Activated CD8-positive, alpha-beta memory T cell treated with anti-CD3 and anti-CD28 coated beads for 24 hours (primary cell): ENCODE measurements at places on chromosomes 3 and 15.

GRCh38 chr15:58403581-58403980 lies 28.2 kb upstream of the LIPC start:
- DNase-seq, result no peak

GRCh38 chr15:36361351-36361870 lies 218.0 kb upstream of the CDIN1 start:
- no peak for DNase-seq

DNA sequence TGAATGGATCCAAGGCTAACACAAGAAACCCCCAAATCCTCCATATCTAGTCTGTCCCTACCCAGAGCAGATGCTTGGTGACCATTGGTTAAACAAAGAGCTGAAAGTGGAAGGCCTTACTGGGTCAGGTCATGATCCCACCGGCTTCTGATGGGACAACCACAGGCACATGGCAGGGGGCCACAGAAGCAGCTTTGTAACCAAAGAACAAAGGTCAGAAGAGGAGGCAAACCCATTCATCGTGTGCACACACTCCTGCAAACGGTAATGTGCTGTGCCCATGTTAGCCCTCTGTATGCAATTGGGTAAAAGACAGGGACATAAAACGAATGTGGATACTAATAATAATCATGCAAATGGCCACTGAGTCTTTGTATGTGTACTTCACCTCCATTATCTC lies 133.3 kb upstream of the SLC6A11 start:
- no peak for DNase-seq

DNA sequence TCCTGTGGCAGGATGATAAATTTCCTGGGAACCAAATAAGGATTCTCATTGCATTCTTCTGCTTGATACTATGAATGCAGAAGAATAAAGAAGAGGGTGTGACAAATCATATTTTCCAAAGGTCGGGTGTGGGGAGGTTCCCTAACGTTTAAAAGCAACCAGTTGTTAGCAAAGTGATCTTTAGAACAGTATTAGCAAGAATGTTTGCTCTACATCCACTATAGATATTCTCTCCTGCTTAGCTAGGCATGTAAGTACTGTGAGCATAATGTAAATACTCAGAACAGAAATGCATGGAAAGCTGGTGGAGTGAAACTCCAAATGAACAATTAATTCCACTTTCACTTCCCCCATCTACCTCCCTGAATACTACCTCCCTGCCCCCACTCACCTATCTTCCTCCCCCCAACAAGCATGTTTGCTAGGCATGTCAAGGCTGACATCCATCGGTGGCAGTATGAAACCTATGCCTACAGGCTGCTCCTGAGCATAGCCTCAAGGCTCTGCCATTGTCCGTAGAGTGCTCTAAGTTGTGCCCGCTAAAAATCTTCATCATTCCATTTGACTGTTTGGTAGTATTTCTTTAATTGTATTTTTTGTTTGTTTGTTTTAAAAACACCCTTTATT lies 329.7 kb downstream of the TIGIT start:
- no peak for DNase-seq

- DNase-seq, result no peak
These were observed 241.4 kb downstream of the PTPRG start for GRCh38 chr3:61802772-61803171.

DNA sequence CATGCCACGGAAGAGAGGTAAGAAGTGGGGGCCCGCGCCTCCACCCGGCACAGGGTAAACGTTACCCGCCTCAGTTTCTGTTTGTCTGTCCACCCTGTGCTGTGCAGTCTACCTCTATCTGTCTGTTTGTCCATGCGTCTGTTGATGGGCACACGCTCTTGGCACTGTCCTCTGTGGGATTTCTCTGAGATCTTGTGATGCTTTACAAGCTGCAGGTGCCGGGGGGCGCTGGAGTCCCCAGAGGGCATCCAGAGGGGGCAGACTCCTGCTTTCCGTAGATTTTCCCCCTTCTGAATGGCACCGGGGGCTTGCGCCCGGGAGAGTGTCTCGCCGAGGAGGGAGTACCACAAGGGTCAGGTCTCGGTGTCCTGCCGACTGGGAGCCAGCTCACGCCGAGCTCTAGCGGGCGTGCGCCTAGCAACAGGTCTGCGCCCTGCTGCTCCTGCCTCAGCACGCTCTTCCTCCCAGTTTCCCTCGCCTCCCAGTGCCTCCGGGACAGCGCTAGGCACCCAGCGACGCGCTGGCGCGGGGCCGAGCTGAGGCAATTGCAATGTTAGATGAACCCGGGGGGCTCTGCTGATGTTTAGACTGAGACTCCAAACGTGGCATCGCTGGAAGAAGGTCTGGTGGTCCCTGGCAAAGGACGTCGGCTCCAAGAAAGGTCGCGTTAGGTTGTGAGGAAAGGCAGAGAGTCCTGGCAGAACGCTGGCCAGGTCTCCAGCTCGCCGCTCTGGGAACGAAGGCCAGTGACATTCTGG lies 667 bp downstream of the CEMIP start:
- no peak for DNase-seq

DNA sequence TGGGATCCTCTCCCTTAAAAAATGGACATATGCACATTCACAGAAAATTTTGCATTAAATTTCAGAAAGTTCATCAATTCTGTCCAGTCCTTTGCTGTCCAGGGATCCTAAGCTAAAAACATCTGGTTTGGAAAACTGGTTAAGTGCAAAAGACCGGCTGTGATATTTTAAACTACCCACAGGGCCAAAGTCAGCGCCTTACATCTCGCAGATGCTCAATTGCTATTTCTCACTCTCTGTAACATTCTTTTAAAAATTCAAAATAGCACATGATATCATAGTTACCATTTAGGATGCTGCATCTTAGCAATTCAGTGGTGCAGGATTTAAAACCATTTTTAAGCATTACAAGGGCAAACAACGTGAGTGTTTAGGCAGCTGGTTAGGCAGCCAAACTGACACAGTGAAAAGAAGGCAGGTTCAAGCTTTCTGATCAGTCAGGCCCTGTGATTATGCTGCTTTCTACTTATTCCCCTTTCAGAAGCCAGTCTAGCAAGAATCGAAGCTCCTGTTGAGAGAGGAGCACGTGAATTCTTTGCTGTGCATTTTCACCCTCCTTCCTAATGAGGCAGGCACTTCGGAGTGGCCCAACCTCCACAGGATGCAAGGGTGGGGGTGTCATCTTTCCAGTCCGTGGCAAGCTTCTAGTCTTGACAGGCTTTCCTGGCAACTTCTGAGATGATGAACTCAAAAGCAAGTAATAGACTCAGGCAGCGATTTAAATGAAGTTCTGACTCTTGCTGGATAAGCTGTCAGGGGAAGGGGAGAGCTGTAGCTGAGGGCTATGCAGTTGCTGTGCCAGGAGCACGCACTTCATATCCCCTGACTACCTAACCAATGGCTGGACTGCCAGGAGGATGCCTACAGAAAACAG lies 8.8 kb downstream of the PRICKLE2 start:
- DNase-seq, result no peak

DNA sequence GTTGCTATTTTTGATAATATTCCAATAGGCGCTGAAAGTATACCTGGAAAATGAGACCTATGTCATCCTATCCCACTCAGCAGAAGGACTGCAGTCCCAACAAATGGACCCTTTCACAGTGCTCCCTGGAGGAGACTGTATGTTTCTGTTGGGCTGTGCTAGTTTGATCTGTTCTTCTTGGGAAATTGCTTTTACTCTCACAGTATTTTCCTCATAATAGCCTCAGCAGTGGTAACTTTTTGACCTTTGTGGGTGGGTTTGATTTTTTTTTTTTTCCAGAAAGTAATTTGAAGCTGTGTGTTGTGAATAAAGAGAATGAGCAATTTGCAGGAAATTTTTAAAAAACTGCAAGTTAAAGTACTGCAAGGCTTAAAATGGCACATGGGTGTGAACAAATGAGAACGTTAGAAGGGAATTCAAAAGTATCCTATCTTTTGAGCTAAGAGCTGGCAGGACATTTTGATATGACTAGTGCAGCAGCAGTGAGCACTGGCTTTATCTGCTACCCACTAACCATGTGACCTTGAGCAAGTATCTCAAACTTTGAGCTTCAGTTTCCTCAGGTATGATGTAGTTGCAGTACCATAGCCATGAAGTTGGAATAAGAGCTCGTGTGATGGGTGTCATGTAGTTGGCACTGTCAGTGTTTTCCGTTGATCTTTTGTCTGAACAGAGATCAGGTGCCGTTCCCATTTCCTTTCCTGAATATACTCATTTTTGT lies 118.4 kb downstream of the ATG7 start:
- no peak for DNase-seq

- DNase-seq, result no peak
These were observed 75.4 kb upstream of the PSMD6 start for GRCh38 chr3:64098670-64099069.

DNA sequence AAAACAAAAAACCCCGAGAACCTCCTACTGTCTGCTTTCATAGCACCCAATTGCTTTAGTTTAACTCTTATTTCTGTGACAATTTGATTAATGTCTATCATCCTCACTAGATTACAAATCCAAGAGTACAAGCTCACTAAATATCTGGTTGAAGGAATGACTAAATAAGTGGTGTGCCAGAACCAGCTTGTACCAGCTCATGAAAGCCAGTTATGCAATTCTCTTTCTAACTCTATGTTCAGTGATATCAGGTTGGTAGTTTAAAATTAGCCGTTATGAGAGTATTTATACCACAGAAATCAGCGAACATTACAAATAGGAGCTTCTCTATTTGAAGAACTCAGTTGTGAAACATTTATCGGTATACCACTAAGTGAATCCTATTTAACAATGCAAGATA lies 137.2 kb upstream of the MITF start:
- no peak for DNase-seq

- no peak for DNase-seq
These were observed 146.6 kb upstream of the ARHGEF26 start for GRCh38 chr3:153974614-153975013.

- no peak for DNase-seq
These were observed 38.2 kb upstream of the SEMA4B start for GRCh38 chr15:90162956-90163355.

DNA sequence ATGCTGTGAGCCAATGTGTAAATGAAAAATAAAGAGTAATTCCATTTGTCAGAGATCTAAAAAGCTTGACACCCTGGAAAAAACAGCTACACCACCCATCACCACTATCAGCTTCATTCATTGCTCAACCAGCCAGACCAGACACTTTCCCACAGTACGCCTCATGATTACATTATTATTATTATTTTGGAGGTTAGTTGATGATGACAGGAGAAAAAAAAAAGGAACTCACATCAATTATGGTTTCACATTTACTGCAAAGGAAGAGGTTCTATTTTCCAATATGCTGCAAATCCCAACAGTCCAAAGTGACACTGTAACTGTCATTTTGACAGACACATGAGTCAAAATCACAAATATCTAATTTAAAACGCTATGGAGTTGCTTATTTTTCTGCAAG lies 134.7 kb upstream of the TSC22D2 start:
- no peak for DNase-seq

- no peak for DNase-seq
These were observed 332.6 kb upstream of the CCDC54 start for GRCh38 chr3:107044677-107045076.

DNA sequence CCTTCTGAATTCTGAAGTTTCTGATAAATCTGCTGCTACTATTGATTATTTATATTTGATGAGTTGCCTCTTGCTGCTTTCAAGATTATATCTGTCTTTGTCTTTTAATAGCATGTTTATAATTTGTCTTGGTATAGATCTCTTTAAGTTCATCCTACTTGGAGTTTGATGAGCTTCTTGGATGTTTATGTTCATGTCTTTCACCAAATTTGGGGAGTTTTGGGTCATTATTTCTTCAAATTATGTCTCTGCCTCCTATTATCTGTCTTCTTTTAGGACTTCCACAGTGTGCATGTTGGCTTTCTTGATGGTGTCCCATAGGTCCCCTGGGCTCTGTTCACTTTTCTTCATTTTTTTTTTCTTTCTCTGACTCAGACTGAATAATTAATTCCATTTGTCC lies 32.3 kb upstream of the EDEM1 start:
- DNase-seq, result no peak

DNA sequence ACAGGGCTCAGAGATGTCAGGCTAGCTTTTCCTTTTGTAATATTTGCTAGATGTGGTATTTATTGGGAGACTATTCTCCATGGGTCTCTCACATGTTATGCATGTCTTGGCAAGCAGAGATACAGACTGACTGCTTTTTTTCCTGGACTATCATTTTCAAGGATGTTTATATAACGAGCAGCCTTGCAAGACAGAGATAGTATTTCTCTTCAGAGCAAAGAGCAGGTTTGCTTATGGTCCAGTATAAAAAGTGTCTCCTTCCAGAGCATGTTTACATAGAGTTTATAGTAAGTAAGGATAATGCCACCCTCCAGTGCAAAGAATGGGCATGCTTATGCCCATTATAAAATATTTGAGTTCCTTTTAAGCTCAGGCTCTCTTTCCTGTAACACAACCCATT lies 24.6 kb downstream of the GTF2E1 start:
- DNase-seq, result no peak

DNA sequence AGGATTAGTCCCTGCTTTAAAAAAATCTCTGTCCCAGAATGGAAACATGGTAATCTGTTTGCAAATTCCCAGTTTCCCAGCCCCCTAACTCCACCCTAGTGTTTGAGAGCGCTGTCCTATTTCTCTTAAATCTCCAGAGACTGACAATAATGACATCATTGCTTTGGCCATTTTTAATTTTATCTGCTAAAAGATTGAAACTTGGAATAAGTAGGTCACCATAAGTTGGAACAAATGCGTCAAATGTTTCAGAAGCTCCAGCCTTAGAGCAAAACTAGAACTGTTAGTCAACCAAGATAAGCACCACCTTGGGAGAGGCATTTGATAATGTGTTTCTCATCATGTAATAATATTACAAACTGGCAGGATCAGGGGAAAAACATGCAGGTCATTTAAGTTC lies 25.7 kb upstream of the MB21D2 start:
- no peak for DNase-seq

DNA sequence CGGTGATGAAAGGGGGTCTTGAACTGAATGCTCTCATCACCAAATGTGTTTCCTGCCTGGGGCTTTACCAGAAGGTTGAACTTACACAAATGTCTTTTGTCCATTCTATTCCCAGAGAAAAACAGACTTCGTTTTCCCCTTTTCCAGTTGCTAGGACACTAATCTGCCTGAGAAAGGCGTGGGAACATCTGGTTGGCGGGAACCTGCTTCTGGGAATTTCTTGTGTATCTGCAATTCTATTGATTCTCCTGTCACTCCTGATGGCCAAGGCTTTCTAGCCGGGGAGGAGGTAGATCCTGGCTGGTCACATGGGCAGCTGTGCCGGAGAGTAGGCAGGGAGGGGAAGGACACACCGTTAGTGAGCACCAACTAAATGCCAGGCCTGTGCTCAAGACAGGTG lies 31.1 kb upstream of the CCDC174 start:
- no peak for DNase-seq

- no peak for DNase-seq
These were observed 6.3 kb upstream of the CTSH start for GRCh38 chr15:78950902-78951840.

DNA sequence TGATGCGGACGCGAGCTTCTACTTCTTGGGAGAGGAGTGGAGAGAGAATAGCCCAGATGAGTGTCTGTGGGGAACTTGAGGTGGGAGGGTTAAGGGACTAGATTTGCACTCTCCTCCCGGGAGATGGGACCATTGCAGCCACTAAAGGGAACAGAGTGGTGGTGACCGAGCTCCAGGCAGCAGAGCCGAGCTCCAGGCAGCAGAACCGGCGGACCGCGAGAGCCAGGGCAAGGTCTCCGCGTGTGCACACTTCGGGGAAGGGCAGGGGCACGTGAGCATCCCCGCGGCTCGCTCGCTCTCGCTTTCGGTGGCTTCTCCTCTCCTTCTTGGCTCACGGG lies 1.1 kb downstream of the IGDCC3 start:
- no peak for DNase-seq
